NCI-H2227 treated with DMSO at 0.1 percent for 48 hours (cell line): ENCODE measurements at places on chromosomes 7 and 10.

GRCh38 chr10:59033622-59034021 is 142.8 kb upstream of the PHYHIPL start:
- DNase-seq, result no peak

DNA sequence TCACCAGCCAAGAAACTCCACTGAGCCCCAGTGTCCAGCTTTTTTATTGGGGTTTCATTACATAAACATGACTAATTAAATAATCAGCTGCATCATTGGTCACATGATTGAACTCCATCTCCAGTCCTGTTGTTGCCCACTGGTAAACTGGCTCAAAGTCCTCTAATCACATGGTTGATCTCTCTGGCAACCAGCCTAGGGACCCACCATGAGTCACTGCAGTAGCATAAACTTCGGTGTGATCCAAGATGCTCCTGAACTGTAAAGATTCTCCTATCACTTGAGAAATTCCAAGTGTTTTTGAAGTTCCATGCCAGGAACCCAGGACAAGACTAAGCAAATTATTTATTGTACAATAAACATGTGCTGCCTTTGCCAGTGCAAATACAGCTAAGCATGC is 130.4 kb upstream of the AUTS2 start:
- no peak for DNase-seq

DNA sequence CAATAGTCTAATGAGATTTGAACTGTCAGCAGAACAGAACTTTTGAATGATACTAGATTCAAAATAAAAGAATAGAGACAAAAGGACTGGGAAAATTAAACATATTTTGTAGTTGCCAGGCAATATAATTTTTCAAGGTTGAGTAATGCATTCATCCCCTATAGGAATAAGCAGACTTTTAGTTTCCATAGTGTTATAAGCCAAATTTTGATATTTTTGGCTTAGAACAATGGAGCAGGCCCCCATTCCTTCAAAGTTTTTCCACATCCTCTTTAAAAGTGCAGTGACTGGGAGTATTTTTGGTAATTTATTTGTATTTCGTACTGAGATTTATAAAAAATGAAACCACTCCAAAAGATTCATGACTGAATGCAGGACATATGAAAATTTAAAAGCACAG is 24.0 kb downstream of the MEOX2 start:
- no peak for DNase-seq

- no peak for DNase-seq
Observed at GRCh38 chr7:90383861-90384260, 19.4 kb upstream of the CLDN12 start.

DNA sequence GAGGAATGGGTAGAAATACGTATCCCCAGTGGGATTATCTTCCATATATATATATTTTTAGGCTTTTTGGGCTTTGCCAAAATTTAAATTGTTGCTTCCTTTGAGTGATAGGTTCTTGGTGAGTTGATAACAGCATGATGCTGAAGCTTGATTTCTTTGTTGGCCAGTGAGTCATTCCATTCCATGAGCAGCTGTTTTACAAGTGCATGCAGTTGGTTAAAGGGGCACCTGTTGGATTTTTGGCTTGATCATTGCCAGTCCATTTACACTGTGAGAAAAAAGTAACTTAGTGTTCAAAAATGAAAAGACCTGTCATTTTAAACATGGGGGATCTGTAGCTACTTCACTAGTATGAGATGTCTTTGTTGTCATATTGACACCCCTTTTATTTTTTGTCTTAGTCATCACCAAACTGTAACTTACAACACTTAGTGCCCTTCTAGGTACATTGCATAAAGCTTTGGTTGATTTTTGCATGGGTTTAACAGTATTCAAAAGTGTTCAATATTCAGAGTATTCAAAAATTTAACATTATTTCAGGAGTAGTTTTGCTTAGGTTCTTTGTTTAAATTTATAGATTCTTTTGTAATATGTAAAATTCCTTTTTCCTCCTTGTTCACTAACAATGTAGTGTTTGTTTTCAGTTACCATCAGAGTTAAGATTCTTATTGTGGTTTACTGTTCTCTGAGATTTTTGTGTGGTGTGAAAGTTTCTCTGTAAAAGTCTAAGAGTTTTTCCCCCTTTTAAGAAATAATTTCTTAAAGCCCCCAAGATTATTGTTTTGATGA is 8.8 kb downstream of the AKAP9 start:
- DNase-seq, result no peak

DNA sequence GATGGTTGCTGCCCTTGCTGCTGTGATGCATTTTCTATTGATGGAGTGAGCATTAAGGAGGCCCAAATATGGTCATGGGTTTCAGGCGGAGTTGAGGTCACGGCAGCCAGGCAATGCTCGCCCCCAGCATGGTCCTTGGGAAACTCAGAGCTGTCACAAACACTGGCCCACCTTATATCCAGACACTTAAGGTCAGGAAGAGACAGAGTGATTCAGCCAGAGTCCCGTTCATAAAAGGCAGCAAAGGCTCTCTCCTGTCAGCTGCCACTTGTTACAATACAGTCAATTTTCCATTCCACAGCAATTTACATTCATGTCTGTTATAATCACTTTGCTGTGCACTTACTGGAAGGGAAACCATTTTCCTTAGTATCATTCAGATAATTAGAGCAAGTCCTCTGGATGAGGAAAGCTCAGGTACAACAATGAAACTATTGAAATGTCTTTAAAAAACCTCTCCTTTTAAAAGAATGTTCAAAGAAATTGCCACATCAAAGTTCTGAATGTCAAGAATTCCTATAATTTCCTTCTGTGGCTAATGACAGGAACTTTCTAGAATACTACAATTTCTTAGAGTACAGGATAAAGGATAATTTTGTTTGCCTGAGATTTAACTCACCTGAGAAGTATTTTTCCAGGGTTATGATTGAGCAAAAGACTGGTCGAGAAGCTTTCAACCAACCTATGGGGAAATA is 14.8 kb upstream of the ANKRD1 start:
- DNase-seq, result no peak

DNA sequence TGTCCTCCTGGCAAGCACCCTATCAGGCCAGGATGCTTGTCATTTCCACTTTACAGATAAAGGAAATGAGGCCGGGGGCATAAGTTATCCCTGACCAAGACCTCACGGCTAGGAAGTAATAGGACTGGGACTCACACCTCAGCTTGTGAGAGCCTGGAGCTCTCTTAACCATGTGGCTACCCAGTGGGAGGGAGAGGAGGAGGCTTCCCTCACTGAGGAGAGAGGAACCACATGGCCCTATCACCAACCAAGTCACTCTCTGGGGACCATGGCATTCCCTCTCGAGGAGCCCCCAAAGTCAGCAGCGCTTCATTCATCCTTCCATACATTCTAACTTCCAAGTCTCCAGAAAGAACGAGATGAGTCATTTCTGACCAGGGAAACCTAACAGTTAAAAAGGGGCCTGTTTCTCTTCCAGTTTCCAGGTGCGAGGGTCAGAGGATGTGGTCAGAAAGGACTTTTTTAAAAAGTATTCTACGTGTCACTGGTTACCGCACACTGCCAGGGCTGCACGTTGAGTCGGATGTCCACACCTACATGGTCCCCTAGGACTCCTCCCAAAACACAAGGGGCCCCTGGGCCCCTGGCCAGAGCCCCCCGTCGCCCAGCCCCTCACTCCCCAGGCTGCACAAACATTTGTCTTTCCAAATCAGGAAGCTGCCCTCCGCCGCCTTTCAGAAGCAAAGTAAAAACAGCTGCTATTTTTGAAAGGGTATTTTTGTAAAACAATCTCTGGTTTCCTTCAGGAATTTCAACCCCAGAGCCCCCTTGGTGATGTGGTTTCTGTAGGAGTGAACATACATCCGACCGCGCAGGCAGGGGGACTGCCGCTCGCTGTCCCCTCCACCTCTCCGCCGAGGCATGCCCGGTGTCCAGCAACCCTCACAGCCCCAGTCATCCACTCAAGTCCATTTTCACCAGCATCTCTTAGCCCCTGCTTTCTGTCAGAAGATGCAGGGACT is 128.2 kb upstream of the CHST15 start:
- DNase-seq, result no peak

- DNase-seq, result no peak
Observed at GRCh38 chr7:20385126-20385525, 54.4 kb downstream of the ITGB8 start.

- no peak for DNase-seq
Observed at GRCh38 chr10:60035984-60036383, 129.6 kb upstream of the CCDC6 start.

DNA sequence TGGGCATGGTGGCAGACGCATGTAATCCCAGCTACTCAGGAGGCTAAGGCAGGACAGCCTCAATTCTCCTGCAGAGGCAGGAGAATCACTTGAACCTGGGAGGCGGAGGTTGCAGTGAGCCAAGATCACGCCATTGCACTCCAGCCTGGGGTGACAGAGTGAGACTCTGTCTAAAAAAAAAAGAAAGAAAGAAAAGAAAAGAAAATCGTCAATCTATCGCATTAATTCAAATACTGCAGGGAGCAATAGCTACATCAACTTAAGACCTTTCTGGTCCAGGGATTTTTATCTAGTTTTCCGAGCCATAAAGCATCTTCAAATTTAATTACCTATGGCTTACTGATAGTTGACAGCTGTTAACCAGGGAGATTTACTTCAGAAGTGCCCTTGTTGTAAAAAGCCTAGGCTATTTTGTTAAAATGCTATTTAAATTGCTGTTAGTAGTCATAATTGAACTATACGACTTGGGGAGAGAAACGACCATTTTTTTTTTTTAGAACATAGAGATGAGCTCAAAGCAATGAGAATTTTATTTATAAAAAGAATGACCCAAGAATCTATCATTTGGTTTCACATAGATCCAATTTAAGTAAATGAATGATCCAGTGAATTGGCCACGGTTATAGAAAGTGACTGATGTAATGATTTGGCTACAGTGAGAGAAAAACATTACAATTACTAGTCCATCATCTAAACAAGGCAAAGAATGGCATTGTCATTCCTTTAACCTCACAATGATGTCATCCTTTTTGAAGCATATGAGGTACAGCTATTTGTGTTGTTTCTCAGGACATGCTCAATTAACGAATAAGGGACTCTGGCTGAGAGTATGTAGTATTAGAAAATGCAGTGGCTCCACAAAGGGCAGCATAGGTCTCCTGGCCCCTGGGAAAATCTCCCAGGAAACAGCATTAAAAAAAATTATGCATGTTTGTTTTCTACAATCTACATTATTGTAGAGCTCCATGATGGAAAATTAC is 85.3 kb downstream of the SEMA3C start:
- DNase-seq, result peak; percentile 33

- no peak for DNase-seq
Observed at GRCh38 chr7:47031786-47032535, 550.0 kb downstream of the TNS3 start.

DNA sequence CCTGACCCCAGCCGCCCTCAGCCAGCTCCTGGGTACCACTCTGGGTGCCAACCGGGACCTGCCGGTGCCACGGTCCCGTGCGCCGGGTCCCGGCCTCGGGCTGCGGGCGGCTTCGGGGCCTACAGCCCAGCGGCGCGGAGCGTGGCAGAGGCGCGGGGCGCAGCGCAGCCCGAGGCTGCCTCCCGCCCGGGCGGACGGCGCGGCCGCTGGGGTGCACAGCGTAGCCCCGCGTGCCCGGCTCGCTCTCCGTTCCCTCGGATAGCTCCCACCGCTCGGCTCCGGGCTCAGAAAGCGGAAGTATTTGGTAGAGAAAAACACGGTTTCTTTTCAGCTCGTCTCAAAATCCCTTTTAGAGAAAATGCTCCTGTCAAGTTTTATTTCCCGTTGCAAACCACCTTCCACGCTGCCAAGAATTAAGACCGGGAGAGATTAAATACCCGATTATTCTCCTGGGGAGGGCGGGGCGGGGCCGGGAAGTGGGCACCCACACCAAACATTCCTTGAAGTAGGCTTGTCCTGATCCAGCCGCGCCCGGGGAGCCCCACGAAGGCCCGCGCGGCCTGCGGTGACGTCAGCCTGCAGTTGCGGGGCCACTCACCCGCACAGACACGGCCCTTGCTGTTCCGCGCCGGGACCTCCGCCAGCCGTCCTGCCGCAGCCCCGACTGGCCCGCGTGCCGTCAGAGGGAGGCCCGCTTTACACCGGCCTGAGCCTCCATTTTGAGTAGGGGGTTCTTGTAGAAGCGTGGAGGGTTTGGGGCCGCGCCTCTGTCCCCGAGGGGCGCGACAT is 7.2 kb downstream of the HOXA13 start:
- DNase-seq, result no peak

DNA sequence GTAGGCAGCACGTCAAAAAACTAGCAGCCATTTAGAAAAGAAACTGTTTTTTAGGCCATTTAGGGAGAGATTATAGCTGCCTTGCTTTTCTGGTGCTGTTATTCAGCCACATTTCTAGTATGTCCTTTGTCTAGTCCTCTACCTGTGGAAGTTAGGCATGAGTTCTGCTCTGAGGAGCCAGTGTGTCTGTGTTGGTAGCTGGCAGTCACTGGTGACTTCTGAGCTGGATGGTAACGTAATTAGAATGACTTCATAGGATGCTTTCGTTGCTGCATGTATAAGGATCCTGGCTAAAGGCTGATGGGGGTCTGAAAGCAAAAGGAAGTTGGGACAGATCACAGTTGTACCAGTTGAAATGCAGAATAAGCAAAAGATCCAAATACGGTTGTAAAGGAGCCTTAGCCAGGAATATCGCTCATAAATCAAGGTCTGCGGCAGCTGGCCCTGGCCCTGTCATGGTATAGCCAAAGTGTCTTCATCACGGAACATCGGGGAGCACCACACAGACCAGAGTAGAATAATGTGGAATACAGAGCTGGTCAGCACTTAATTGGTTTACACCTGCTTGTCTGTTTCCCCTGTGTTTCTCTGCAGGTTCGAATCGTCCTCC is 226.7 kb downstream of the EXOC4 start:
- DNase-seq, result no peak

- DNase-seq, result no peak
Observed at GRCh38 chr7:115435178-115435577, 513.3 kb downstream of the MDFIC start.

- no peak for DNase-seq
Observed at GRCh38 chr7:106420736-106421135, 136.0 kb upstream of the NAMPT start.

DNA sequence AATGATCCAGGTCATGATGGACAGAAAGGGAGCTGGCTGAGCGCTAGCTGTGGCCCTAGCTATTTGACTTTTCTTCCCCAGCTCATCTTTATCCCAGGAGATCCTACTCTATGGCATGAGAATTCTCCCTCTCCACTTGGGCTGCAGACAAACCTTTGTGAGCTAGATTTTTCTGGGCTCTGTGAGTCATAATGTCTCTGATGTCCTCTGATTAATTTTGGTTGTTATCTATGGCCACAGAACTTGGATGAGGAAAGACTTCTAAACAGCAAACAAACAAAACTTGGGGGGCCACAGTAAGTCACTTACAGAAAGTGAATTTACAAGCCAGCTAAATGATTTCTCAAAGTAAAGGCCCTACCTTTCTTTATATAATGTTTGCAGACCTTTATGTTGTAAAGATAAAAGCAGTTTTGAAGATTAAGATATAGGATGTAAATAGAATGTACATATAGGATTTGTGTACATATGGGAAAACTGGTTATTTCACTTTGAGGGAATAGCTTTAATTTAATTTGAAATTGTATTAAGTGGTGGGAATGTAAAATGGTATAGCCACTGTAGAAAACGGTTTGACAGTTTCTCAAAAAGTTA is 10.4 kb downstream of the ABLIM1 start:
- no peak for DNase-seq

GRCh38 chr10:35752469-35753461 is 110.7 kb upstream of the FZD8 start:
- no peak for DNase-seq

- DNase-seq, result peak; percentile 83
Observed at GRCh38 chr10:104331208-104331838, 6.9 kb downstream of the ITPRIP start.

- no peak for DNase-seq
Observed at GRCh38 chr7:44629829-44630522, 23.5 kb downstream of the OGDH start.
